ENCODE measurements at places on chromosomes 12 and 14.
A peak's percentile ranks its signal among the peaks of the same experiment; 100 is the strongest.

DNA sequence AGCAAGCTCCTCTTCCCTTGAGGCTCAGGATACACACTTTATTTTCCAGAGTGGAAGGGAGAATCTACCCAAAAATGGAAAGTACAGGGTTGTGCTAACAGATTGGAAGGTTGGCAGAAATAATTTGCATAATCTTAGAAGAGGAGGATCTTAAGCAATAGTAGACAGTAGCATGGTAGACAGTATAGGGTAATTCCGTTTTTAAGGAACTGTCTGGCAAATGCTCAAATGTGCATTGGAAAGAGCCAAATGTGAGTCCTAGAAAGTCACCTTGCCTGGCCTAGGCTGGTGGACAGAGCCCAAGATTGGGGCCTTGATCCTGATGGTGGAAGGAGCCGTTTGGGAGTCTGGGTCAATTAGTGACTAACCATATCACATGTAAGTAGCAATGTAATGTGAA, 13.1 kb upstream of the CARMIL3 start:
- DNase-seq = no peak

- no peak for DNase-seq
Measured at GRCh38 chr14:90577661-90578282, 180.9 kb downstream of the CALM1 start.

DNA sequence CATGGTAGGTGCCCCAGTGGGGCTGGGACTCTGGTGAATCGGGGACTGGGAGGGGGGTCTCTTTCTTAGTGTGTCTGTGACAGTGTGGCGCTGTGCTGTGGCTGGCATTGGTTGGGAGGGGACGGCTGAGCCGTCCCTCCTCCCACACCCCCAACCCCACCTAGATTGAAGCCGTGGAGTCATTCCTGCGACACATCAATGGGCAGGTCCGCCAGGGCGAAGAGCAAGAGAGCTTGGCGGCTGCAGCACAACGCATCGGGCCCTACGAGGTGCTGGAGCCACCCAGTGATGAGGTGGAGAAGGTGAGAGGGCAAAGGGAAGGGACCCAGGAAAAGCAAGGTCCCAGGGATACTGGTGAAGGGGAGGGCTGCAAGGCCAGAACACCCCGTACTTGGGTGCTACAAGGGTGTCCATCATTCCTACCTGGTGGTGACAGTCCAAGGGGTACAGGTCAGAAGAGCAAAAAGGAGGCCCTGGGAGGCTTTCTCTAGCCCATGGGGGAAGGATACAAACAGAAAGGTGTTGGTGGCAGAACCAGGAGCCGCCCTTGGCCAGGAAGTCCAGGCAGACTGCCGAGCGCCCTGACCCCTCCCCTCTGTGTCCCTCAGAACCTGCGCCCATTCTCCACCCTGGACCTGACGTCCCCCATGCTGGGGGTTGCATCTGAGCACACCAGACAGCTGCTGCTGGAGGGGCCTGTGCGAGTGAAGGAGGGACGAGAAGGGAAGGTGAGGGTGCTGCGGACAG, 7.4 kb downstream of the PLEKHG6 start:
- no peak for DNase-seq

- no peak for DNase-seq
Measured at GRCh38 chr14:74616507-74616906, 4.5 kb upstream of the LTBP2 start.

GRCh38 chr14:74959596-74960180, 4.3 kb upstream of the PGF start:
- DNase-seq = no peak

DNA sequence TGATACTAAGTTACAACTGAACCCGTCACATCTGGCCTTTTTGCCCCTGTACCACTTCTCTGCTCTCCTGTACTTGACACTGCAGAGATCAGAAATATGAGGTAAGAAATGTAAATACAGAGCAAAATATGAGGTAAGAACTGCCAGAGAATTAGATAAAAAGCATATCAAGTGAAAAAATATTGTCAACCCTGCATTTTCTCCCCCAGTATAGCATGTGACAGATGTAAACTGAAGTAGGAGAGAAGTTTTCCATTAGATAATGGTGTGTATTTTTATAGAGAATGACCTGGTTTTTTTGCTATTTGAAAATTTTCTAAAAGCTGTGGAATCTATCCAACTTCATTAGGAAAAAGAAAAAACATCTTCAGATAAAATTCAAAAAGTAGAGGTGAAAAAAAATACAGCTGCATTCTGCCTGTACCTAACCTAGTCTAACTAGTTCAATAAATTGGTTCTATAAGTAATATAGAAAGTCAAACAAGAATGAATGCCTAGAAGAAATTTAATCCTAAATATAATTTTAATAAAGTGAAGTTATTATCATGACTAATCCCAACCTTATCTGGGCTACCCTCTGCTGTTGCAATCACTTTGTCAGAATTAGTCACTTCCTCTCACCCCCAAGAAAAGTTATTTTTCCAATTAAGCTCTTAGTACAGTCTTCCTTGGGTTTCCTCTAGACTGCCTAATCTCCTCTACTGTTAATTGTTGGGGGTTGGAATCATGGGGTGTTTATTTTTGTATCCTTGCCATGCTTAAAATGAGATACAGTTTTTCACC, 210.0 kb downstream of the RASSF9 start:
- no peak for DNase-seq

GRCh38 chr14:56570295-56570694, 9.3 kb upstream of the TMEM260 start:
- DNase-seq = no peak

GRCh38 chr14:23525611-23526010, 26.0 kb downstream of the ZFHX2 start:
- no peak for DNase-seq

DNA sequence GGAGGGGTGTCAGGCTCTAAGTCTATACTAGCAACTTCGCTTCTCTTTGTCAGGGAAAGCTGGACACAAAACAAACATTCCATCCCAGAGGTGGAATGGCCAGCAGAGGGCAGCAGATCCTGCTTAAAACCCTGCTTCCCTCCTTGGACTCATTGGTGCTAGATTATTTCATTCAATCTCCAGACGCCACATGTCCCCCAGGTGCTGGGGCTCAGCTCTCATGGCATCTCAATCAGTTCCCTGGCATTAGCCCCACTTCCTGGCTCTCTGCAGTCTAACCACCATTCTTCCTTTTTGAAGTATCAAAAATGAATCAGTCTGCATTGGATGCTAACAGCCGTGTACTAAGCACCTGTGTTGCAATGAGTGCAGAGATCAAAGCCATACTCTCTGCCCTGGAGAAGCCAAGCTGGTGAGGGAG, 8.1 kb upstream of the PPP1R1A start:
- DNase-seq = peak; percentile 67

DNA sequence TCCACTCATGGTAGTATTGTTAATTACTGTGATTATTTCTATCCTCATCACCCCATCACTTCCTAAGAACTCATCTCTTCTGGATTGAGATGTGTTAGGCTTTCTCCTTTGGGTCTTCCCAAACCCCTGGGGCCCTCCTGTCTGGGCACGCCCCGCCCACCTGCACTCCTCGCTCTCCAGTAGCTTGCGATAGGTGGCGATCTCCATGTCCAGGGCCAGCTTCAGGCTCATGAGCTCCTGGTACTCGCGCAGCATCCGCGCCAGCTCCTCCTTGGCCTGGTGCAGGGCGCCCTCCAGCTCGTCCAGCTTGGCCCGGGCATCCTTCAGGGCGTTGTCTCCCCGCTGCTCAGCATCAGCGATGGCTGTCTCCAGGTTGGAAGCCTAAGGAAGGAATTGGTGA, 6.8 kb downstream of the KRT71 start:
- DNase-seq = no peak

DNA sequence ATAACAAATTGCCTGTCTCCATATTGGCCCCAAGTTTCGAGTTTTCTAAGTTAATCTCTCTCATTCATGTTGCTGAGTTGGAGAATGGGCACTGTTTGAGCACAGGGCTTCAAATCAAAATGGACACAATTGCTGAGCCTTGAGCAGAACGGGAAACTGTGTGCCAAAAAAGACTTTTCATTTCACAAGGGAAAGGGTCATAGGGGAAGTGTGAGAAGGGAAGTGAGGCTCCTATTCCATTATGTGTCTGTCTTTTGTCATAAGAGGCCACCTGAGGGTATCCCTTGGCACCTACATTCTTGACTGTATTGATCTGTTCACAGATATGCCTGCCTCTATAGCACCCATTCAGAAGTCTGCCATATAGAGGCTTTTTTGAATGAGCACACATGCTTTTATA, 59.1 kb downstream of the TTLL5 start:
- DNase-seq = no peak

DNA sequence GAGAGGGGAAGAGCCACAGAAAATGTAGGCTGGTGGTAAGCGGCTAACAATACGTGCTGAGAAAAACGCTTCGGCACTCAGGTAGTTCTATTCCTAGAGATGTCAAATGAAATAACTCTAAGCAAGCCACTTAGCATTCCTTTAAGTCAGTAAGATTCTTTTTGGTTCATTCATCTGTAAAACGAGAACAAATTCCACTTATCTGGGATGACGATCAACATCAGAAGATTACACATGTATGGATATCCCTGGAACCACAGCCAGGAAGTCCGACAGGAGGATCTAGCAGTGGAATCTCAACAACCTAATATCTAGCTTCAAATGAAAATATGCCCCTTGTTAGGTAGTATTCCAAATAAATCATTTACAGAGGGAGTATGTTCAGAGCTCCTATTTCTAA, 74.6 kb upstream of the CDKN3 start:
- no peak for DNase-seq

DNA sequence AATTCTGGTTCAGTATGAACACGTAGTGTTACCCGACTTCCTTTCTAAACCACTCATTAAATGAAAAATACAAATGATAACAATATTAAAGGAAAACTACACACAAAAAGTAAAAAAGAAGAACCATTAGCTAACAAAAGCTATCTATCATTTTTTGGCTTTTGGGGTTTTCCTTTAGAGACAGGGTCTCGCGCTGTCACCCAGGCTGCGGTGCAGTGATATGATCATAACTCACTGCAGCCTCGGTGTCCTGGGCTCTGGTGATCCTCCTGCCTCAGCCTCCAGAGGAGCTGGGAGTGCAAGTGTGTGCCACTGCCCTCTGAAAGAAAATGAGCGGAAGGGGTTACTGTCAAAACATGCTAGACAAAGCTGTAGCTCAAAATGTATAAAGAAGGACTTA, 238.2 kb upstream of the AVPR1A start:
- no peak for DNase-seq

GRCh38 chr12:65956056-65956738, 131.9 kb downstream of the HMGA2 start:
- no peak for DNase-seq

DNA sequence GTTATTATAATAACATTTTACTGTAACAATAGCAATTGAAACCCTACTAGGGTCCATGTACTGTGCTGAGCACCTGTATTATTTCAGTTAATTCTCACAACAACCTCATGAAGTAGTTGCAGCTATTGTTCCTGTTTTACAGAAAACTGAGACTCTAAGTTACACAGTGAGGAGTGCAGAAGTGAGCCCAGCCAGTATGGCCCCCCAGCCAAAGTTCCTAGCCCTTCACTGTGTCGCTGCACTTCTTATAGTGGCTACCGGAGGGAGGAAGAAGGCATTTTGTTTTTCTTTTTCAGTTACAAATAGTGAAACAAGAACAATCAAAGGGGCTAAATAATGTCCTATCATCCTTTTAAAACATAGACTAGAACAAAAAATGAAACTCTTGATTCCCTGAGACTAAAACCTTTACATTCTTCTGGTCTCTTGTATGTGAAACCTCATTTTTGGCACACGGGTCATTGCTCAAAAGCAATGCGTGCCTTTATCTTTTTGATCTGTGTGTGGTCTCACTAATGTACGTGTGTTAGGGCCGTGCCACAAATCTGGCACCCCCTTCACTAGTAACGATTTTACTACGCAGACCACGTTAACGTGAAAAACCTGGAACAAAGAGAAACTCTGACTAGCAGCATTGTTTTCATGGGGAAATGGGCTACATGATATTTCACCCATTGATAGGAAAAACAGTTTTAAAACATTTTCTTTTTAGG, 88.7 kb downstream of the LLPH start:
- no peak for DNase-seq

GRCh38 chr14:95355422-95355821, 35.7 kb upstream of the CLMN start:
- no peak for DNase-seq

DNA sequence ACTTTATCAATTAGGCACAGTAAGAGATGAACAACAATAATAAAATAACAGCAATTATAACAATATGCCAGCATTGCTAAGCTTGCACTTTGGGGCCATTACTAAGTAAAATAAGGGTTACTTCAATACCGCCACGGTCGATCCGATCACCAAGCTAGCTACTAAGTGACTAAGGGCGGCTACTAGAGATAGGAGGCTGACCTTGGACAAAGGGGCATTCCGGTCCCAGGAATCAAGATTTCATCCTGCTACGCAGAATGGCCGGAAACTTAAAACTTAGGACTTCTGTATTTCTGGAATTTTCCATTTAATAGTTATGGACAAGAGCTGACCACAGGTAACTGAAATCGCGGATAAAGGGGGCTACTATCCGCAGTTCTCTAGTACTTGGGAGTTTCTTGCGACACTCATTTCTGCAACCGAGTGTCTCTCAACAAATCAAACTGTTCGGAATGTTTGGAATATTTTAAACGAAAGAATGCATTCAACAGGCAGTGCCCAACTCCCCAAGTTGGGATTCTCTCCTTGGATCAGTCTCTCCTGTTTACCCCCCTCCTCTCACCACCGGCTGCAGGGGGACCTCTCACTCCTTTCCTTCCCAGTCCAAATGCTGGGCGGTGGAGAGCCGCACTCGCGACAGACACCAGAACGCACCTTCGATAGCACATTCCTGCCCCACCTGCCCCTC, 650 bp downstream of the HEBP1 start:
- DNase-seq = no peak

DNA sequence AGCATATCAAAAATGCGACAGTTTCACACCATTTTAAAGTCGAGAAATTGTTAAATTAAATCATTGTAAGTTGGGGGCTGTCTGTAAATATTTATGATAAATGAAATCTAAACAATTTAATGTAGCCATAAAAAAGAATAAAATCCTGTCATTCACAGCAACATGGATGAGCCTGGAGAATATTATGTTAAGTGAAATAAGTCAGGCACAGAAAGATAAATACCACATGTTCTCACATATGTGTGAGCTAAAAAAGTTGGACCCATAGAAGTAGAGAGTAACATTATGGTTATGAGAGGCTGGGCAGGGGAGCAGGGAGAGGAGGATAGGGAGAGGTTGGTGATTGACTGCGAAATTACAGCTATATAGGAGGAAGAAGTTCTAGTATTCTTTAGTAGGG, 135.9 kb downstream of the GARIN6 start:
- DNase-seq = no peak
